ENCODE measurements at places on chromosomes 4 and X.

DNA sequence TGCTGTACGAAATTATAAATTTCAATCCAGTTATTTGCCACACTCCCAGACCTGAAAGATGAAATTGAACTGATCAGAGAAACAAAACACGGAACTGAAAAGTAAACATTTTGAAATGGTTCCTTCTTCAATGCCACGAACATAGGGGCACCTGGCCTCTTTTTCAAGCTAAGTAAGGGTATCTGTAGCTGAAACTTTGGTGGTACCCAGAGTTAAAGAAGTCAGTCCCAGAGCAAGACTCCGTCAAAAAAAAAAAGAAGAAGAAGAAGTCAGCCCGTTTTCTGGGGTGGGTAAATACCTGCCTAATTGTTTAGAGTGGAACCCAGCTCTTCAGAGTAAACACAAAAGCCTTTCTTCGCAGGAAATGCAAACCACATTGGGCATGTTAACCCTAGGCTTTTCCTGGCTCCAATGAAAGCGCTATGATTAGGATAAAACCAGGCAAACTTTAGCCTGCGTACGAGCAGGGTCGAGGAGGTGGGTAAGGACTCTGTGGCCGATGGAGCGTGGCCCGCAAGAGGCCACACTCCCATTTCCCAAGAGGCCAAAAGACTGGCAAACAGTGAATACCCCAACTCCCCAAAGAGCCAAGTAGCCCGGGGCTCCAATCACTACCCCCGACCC, 1.3 kb downstream of the ANTXR2 start:
- no peak for DNase-seq

- DNase-seq, result no peak
Measured at GRCh38 chr4:64216741-64217140, 192.5 kb downstream of the TECRL start.

DNA sequence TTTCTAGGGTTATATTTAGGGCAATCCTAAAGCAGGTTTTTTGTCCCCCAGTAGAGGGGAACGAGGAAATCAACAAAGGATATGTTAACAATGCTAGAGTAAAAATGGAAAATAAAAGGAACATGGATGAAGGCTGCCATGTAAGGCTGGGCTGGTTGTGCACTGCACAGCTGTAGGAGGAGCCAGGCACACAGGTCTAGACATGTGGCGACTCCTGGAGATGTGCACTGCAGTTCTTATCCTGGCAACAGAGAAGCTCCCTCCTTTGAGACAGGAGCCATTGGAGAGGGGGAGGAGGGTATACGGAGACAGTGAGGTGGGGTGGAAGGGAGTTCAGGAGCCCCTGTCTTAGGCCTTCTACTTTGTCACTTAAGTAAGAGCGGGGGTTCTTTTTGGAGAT, 65.9 kb downstream of the NAT8L start:
- no peak for DNase-seq

DNA sequence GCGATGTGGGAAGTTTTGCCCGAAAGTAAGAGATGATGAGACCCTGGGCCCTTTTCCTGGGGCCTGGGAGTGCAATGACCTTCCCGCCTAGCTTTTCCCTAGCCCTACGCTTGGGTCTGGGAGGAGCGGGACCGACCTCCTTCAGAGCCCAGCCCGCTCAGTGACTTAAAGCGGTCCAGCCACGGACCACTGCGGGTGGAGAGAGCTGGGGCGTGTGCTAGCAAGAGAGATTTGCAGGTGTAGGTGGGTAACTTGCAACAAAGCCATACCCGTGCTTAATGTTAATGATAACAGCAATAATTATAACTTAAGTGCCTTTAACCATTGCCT, 503 bp upstream of the PDE5A start:
- DNase-seq, result no peak

DNA sequence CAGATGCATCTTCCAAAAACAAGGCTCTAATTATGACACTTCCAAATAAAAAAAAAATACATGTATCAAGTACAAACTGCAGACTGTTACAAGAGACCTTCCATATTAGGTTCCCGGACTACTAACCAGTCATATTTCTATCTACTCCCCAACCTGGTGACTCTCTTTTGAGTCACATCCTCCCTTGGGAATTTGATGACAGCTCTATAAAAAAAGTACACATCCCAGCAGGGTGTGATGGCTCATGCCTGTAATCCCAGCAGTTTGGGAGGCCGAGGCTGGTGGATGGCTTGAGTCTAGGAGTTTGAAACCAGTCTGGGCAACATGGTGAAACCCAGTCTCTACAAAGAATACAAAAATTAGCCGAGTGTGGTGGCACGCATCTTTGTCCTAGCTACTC, 14.9 kb downstream of the RPGR start:
- DNase-seq, result no peak

- no peak for DNase-seq
Measured at GRCh38 chrX:131063613-131064012, 5.5 kb downstream of the ARHGAP36 start.

- DNase-seq, result no peak
Measured at GRCh38 chr4:37865450-37865849, 25.4 kb upstream of the TBC1D1 start.

DNA sequence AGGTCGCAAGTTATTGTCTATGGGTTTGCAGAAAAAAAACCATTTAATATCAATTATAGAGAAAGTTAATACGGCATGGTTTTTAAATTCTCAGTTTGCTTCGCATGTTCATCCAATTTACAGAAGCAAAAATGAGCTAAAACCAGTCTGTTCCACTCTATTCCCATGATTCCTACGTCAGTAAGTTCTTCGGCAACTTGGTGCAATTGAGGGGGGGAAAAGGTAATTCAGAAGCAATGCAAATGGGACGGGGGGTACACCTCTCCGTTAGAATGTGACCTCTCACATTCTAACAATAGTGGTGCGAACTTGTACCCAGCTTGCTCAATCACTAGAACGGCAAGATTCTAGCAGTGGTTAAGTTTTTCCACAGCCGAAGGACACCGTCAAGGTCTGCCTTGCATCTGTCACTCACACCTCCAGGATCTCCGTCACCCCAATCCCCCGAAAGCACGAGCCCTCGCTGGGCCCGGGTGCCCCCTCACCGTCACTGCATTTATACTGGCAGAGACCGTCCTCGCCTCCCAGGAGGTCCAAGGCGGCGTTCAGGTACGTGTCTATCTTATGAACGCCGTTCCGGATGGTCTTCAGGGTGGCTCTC, 653 bp downstream of the PLA2G12A start:
- DNase-seq, result peak; percentile 0

DNA sequence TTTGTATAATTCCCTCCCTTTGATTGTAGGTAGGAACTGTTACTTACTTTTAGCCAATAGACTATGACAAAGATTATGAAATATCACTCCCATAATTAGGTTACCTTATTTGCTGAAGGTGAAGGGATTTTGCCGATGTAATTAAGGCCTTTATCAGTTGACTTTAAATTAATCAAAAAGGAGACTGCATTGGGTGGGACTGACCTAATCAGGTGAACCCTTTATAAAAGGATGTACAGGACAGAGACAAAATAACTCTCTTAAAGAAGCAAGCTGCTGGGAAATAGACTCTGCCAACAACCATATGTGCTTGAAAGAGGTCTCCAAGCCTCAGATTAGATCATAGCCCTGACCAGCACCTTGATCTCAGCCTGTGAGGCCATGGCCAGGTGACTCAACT, 167.6 kb downstream of the SOX3 start:
- DNase-seq, result no peak

DNA sequence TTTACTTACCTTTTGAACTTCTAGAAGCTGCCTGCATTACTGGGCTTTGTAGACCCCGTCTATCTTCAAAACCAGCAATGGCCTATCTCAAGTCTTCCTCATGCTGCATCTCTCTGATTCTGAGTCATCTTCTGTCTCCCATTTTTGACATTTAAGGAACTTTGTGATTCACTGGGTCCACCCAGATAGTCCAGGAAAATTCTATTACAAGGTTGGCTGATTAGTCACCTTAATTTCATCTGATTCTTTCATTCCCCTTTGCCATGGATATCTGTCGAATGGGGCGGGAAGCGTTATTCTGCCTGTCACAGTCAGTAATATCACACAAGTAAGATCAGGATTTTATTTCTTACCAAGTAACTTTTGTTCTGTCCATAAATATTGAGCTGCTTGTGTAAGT, 618.0 kb downstream of the CCSER1 start:
- DNase-seq, result no peak

- DNase-seq, result no peak
Measured at GRCh38 chr4:37604461-37604860, 81.7 kb downstream of the RELL1 start.
